ENCODE measurements at places on chromosomes 11 and 22.
A peak's percentile ranks its signal among the peaks of the same experiment; 100 is the strongest.

- DNase-seq, result peak; percentile 82
Measured at GRCh38 chr11:68659158-68659921, 25.0 kb upstream of the GAL start.

DNA sequence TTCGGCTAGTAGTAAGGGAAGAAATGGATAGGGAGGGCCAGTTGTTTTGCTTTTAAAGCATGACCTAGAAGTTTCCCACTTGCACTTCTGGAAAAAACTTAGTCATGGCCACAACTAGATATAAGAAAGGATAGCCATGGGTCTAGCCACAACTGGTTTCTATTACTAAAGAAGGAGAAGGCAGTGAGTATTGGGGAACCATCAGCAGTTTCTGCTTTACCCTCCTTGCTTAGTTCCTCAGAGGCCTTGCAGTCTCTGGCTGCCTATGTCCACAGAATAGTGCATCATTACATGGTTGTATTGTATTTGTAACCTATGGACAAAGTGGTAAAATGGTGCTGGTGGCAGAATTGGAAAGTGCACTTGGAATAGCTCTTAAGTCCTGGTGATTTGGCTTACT lies 35.6 kb downstream of the NXPE1 start:
- no peak for DNase-seq

DNA sequence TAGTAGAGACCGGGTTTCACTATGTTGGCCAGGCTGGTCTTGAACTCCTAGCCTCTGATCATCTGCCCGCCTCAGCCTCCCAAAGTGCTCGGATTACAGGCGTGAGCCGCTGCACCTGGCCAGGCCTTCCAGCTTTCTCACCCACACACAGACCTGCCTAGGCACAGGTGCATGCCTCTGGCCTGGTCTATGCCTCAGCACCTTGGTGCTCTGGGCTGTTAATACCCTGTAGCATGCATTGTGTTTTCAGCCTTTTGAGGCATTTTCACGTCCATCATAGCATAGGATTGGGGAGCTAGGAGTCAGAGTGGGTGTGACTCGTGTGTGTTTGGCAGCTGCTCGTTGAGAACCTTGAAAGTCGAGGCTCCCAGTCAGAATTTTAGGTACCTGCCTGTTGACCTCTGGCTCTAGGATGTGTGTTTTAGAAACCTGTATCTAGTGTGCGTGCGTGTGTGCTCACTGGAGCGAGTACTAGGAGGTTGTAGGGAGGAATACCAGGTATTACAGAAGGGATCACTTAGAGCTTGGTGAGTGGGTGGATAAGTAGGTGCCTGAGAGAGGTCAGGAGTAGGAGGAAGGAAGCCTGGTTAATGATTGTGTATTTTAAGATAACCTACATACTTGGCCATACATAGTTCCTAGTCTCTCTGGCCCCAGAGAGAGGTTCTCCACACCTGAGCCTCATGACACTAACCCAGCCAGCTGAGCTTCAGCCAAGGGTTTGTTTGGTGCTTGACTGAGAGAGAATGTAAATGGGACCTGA lies 20.0 kb downstream of the CRKL start:
- DNase-seq, result no peak

- no peak for DNase-seq
Measured at GRCh38 chr11:96322775-96323641, 20.0 kb downstream of the MAML2 start.

- no peak for DNase-seq
Measured at GRCh38 chr11:76459299-76459698, 14.5 kb downstream of the EMSY start.

- peak; percentile 77 for DNase-seq
Measured at GRCh38 chr22:25564320-25564978, at the start of gene GRK3. Gene GRK3 (plus strand): TSS chr22:25564675. CDS start chr22:25565041, 366 bp downstream.

DNA sequence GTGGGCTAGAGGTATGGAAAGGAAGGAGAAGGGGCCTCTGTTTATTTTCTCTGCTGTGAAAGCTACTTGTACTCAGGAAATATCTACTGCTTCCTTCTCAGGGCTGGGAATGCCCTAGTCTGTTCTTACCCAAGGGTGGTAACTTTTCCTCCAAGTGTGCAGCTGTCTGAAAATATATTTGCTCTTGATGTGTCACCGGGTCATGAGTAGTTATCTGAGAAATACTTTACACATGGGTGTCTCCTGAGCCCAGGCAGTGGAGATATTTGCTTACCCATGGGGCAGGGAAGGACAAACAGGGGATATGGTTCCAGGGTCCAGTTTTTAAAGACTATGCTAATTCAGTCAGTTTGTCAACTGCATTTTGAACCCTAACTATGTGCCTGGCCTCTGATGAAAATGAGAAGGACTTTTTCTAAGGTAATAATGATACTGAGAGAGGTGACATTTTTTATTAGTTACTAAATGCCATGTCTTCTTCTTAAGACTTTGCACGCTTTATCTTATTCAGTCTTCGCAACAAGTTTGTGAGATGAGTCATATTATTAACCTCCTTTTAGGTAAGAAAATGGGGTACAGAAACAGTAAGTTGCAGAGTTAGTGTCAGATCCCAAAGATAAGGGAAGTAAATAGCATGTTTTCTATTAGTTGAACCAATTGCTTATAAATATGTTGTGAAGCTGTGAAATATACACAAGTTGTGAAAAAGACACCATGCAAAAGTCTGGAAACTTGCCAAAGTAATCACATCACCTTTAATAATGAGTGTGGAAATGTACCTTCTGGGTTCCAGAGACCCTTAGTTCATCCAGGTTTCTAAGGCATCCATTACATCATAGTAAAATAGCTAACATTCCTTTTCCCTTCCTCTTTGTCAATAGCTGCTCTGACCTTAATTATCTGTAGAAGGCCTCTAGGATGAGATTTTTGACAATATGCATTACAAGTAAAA lies 22.9 kb downstream of the SYTL2 start:
- no peak for DNase-seq

DNA sequence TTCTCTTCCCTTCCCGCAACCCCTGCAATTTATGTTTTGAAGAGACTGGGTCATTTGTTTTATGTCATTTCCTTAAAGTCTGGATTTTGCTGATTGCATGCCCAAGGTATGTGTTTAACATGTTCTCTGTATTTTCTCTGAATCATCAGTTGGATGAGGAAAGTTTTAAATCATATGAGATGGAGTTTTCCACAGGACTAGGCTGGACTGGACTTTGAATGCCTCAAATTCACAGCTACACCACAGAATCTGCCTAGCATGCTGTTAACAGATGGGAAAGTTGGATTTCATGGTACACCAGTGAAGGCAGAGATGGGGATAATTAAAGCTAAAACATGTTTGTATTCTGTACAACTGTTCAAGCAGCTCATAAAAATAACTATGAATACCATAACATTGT lies 62.6 kb downstream of the CWC15 start:
- DNase-seq, result no peak

- DNase-seq, result no peak
Measured at GRCh38 chr11:36399236-36399635, 103.1 kb downstream of the PRR5L start.

GRCh38 chr11:121144723-121145122 lies 43.7 kb downstream of the TECTA start:
- no peak for DNase-seq

DNA sequence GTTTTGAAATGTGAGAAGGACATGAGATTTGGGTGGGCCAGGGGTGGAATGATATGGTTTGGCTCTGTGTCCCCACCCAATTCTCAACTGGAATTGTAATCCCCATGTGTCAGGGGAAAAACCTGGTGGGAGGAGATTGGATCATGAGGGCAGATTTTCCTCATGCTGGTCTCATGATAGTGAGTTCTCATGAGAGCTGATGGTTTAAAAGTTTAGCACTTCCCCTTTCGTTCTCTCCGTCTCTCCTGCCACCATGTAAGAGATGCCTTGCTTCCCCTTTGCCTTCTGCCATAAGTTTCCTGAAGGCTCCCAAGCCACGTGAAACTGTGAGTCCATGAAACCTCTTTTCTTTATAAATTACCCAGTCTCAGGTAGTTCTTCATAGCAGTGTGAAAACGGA lies 113.5 kb downstream of the FCHSD2 start:
- DNase-seq, result no peak

GRCh38 chr11:67295846-67296245 lies 6.7 kb downstream of the ANKRD13D start:
- DNase-seq, result no peak

- DNase-seq, result no peak
Measured at GRCh38 chr22:30829901-30830550, 135.4 kb downstream of the OSBP2 start.

DNA sequence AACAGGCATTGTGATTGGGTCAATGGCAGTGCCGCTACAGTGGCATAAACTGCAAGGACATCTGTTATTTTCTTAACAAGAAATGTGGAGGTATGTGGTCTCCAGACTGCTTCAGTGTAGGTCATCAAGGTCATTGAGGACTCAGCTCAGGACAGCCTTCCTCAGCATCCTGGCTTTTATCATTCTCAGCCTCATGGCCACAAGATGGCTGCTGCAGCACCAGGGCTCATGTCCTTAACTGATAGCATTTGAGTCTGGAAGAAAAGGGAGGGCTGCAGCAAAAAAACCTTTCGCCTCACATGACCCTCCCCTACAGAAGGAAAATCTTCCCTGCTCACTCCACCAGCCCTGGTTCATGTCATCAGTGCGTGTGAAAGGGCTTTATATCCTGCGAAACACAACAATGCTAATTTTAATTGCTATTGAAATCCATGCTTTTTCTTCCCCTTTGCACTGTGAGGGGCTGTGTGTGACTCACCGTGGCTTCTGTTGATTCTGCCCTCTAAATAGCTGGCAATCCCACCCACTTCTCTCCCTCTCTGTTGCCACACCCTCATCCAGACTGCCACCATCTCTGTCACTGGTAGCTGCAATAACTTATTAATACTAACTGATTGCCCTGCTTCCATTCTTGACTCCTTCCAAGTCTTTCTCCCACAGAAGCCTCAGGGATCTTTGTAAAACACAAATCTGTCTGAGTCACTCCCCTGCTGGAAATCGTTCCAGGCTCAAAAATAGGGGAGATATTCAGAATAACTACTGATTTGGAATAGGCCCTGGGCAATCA lies 43.8 kb downstream of the CHRDL2 start:
- DNase-seq, result peak; percentile 7

- DNase-seq, result peak; percentile 86
Measured at GRCh38 chr11:129750343-129751292, 65.0 kb upstream of the TMEM45B start.

DNA sequence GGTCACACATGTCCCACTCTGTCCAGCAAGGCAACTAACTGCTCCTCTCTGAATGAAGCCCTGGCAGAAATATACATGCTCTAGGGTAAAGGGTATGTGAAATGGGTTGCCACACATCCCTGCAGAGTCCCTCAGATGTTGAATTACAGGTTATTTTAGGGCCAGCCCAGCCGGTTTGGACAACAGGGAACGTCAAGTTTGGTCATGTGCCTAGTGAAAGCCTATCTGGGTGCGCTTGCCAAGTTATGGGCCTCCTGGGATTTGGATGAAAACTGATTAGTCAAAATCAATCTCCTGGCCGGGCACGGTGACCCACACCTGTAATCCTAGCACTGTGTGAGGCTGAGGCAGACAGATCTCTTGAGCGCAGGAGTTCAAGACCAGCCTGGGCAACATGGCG lies 10.4 kb downstream of the AP1B1 start:
- DNase-seq, result no peak

DNA sequence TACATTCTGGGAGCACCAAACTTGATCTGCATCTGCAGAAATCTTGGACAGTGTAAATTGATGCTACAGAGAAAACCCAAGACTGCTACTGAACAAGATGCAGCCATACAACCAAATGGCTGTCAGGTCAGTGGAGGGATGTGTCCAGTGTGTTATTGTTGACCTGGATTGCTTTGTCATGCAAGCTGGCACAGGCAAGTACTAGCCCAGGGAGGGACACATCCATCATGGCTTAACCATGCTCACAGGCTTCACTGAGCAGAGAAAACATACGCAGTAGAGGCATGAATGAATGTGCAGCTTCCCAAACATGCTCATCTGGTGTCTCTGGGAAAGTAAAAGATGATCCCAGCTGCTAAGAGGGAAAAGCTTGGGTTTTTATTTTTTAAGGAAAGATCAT lies 93.6 kb downstream of the MTNR1B start:
- DNase-seq, result no peak

- DNase-seq, result peak; percentile 13
Measured at GRCh38 chr11:68990995-68991780, 10.4 kb upstream of the MRGPRD start.

DNA sequence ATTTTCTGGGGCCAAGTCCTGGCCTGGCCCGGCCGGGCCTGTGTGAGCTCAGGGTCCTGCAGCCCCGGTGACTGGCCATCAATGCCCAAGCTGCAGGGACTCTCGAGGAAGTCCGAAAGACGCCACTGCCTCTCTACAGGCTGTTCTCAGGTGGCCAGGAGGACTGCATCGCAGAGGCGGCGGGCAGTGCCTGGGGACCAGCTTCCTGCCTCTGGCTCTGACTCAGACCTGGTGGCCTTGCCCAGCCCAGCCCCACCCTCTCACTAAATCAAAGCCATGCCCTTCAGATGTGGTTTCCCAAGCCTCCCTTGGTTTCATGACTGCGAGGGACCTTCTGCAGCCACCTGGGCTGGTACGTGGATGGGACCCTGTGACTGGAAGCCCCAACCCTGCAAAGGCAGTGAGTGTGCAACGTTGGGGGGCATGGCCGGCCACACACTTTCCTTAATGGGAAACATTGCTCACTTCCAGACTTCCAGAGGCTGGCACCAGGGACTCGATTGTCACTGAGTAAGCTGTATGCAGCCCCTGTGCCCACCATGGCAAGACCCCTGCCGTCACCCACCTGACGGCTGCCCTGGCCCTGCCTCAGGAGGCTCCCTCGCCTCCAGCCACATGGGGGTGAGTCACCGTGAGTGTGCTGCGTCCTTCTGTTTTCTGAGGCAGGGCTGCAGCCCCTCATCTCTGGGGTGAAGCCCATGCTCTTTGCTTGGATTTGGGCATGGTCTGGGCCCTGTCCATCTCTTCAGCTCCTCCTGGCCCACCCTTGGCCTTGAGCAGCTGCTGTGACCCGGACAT lies 6.0 kb upstream of the FGF3 start:
- no peak for DNase-seq

DNA sequence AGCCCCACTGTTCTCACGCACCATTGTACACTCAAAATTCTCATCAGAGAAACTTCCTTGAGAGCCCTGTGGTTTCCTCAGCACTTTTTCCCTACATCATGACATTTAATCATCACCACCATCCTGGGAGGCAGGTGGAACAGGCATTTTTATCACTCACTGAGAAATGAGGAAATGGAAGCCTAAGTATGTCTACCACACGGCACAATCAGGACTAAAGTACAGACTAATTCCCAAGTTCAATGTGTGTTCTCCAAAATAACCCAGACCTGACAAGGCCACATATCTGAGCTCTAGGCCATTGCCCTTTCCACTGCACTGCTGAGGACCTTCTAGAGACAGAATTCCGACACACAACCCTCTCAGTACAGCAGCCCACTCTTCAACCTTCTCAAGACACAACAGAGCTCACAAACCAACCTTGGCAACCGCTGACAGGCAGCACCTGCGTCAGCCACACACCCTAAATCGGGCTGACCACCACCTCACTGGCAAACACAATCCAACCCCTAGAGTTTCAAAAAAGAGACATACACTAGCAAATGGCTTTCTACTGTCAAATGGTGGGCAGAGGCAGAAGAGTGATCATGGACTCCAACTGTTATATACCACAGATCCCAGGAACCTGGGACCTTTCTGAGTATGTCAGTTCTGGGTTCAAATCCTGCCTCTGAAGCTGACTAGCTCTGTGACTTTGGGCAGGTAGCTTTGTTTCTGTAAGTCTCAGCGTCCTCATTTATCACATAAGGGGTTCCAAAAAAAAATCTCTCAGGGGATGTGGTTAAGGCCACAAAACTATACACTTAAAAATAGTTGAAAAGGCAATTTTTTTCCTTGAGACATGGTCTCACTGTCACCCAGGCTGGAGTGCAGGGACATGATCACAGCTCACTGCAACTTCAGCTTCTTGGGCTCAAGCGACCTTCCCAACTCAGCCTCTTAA lies 16.3 kb downstream of the SMCO4 start:
- DNase-seq, result no peak
